ENCODE measurements at places on chromosomes 16 and 17.

DNA sequence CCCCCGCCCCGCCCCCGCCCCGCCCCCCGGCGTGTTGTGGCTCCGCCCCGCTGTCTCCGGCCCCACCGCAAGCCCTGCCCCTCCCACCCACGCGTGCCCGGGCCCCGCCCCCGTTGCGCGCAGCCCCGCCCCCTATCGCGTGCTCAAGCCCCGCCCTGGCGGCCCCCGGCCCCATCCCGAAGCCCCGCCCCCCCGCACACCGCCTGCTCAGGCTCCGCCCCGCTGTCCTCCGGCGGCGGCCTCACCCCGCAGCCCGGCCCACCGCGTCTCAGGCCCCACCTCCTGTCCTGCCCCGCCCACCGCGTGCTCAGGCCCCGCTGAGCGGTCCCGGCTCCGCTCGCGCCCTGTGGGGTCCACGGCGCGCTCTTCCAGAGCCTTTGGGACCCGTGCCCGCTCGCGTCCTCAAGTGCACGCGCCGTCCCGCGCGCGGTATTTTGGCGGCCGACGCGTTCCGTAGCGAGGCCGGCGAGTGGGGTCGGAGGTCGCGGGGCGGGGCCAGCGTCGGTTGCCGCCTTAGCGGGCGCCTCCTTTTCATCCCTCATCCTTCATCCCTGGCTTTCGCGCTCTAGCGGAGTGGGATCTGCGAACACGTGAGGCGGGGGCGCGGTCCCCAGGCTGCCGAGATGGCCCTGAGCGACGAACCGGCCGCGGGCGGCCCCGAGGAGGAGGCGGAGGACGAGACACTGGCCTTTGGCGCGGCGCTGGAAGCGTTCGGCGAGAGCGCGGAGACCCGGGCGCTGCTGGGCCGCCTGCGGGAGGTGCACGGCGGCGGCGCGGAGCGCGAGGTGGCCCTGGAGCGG lies at the start of gene TBCD:
TBCD (plus strand) TSS at position 495 of the 800 bp plus-strand sequence; CDS start at position 624, 129 bp downstream.
- peak; percentile 80 for DNase-seq

- DNase-seq = no peak
Observed at GRCh38 chr16:64880994-64881393, 240.9 kb downstream of the CDH11 start.

DNA sequence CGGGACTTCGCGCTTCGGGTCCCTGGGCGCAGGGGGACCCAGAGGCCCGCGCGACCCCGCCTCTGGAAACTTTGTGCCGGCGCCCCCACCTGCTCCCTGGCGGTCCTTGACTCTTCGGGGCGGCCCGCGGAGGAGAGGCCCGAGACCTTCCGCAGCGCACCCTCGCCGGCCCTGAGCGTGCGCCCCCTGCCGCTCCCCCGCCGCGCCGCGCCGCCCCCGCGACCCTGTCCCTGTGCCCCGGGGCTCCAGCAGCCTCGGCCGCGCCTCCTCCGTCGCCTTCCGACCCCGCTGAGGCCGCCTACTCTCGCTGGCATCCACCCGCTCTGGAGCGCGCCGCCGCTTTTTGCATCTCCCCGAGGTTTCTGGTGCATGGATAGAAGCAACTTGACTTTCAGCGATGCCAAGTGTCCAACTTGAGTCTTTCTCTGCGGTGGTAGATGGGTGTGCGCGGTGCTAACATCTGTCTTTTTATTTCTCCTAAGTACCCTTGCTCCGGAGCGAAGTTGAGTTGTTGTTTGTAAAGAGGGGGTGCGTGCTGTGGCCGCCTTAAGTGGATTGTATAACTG lies 414 bp downstream of the DUSP14 start:
- peak; percentile 32 for DNase-seq

- no peak for DNase-seq
Observed at GRCh38 chr16:11306997-11307638, 26.0 kb upstream of the PRM1 start.

DNA sequence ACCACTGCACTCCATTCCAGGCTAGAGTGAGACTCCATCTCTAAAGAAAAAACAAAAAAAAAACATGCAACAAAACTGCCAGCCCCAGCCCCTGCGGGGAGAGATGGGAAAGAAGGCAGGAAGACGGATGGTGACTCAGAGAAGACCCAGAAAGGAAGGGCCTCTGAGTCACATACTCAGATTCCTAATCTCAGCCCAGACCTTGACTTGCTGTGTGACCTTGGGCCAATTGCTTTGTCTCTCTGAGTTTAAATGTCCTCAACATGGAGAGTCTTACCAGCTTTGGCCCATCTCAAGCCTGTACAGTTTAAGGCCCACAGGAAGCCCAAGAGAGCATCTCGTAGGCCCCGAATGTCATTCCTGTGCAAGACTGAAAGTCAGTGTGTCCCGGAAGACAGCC lies 86.5 kb upstream of the LHX1 start:
- DNase-seq = no peak

DNA sequence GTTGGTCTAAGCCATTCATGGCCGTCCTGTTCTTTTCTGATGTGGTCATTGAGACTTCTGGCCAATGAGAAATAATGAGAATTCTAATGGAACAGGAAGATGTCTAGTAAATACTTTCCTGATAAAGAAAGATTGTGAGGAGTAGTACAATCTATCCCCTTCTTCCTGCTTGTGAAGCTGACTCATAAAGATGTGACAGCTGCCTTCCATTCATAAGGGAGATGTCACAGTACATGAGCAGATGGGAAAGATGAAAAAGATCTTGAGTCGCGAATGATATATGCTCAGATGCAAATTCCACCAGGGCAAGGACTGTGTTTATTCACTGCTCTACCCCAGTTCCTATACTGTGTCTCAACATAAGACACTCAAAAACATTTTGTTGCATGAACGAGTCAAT lies 111.7 kb upstream of the FOXF1 start:
- DNase-seq = no peak

DNA sequence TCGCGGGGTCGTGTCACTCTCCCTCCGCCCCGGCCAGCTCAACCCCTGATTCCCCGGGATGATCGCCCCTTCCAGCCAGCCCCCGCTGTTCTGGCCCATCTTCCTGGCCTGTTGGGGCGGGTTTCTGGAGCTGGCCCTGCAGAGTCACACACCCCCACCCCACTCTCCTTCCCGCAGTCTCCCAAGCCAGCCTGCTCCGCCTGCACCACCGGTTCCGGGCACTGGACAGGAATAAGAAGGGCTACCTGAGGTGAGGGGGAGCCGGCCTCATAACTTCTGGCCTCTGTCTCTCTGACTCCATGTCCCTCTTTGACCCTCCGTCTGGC lies 621 bp downstream of the CHP2 start:
- DNase-seq = no peak

DNA sequence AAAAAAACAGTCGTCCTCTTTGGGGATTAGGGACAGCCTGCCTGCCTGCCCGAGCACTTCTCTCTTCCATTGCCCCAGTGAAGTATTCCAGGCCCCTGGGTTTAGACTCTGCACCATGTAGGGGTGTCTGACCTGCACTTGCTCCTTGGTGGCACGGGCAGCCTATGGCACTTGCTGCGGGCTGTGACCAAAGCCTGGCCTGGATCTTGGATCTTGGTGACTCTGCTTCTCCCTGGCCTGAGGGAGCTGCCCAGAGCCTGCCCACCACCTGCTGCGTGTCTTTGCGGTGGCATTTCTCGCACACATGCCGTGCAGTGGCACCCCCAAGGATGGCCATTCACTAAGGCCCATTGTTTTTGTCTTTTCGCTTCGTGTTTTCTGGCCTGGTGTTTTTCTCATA lies 6.1 kb upstream of the STH start:
- no peak for DNase-seq

GRCh38 chr17:28720247-28720996 lies 637 bp downstream of the RPL23A start:
- peak; percentile 9 for DNase-seq

- DNase-seq = no peak
Observed at GRCh38 chr17:59607817-59608403, 11.8 kb upstream of the CLTC start.

DNA sequence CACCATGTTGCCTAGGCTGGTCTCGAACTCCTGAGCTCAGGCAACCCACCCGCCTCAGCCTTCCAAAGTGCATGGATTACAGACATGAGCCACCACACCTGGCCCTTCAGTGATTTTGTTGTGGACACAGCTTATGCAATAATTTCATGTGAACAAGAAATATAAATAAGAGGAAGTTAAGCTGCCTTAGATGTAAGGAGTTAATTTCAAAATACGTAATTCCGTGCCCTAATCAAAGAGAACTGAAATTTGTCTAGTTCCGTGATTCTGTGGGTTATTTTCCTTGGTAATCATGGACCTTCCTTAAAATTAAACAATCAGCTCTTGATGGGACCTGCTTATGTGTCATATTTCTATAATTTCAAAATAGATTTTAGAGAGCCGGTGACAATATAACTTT lies 11.9 kb downstream of the TVP23A start:
- no peak for DNase-seq

DNA sequence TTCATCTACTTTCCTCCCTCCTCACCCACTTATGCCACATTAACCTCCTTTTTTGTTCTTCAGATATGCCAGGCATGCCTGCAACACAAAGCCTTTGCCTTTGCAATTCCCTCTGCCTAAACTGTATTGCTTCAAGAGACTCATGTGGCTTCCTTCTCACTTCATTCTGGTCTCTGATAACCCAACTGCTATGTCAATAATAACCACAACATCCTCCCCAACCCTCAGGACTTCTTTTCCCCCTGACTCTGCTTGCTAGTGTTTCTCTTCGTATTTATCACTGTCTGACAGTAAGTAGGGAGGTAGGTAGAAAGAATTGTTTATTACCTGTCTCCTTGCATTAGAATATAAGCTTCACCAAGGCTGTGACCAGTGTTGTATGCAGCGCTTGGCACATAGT lies 22.4 kb downstream of the RBL2 start:
- no peak for DNase-seq

DNA sequence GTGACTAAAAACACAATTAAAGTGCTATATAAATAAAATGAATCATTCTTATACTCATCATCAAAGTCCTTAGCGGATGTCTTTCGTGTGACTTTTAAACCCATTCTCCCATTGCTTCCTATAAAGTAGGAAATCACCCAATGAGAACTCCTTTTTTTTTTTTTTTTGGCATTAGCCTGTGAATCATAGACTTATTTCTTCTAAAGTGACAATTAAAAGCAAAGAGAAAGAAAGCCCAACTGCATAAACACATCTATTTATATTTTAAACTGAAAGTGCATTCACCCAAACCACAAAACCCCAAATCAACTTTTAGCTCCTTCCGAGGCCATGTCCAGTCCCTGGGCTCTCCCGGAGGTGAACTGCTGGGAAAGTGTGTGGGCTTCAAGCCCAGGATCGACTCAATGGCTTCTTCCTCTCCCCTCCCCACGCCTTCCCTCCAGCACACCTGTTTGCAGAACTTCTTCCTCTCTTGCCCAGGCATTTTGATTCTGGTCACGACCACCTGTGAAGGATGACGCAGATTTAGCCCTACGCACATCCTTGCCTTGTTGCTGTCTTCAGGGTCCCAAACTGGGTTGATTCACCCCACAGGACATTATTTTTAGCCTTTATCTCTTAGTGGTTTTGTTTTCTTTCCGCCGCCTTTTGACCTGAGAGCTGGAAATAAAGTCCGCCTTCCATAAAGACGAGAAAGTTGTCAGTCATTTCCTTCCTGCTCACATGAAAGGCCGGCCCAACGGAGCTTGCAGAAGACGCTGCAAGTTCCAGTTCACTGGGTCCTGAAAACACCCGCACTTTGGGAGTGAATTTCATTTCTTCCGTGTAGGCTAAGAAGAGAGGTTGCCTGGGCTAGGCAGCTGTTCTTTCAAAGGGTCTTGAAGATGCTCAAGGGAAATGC lies 166.8 kb downstream of the MAP2K6 start:
- no peak for DNase-seq

DNA sequence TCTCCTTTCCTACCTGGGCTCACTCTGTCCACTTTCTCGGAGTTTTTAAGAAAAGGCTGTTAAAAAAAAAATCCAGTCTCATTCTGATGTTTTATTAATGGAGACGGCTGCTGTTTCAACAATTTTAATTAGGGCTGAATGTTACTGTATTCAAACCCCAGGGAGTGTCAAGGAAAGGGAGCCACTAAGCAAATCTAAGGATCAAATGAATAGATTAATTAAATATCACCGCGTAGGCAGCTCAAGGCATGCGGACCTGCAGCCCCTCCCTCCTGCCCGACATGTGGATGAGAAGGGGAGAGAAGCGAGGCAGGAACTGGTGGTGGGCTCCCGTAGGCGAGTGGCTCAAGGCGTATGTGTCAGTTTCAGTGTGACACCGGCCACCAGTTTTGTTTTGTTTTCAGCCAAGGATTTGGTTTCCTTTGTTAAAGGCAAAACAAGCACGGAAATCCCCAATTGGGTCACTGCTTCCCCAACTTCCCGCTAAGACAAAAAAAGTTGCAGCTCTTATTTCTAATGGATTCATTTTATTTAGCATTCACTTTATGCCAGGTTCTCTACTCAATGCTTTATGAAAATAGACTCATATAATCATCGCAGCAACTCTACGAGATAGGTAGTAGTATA lies 110.6 kb downstream of the GP2 start:
- DNase-seq = no peak

DNA sequence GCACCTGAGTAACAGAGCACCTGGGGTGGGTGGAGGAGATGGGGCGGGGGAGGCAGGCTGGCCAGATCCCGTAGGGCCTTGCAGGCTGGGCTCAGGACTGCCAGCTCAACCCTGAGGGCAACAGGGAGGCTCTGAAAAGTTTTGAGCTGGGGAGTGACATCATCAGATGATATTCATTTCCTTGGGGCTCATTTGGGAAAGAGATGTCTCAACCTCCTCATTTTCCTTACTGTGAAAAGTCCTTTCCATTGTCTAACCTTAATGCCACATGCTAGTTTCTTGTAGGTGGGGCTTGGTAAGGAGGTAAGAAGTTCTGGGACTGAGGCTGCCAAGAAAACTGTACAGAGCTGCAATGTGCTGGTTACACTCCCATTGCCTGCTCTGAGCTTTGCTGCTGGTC lies 3.7 kb downstream of the TNS4 start:
- no peak for DNase-seq

GRCh38 chr17:79974566-79975497 lies 60.8 kb downstream of the TBC1D16 start:
- DNase-seq = no peak

- DNase-seq = peak; percentile 14
Observed at GRCh38 chr17:77140878-77141767, at the start of gene SEC14L1. SEC14L1 (plus strand) TSS chr17:77140969; CDS start chr17:77143597, 2,628 bp downstream.

GRCh38 chr16:47660540-47660939 lies 199.4 kb downstream of the PHKB start:
- DNase-seq = no peak

GRCh38 chr16:4700997-4701743 lies 7.8 kb downstream of the NUDT16L1 start:
- DNase-seq = no peak

DNA sequence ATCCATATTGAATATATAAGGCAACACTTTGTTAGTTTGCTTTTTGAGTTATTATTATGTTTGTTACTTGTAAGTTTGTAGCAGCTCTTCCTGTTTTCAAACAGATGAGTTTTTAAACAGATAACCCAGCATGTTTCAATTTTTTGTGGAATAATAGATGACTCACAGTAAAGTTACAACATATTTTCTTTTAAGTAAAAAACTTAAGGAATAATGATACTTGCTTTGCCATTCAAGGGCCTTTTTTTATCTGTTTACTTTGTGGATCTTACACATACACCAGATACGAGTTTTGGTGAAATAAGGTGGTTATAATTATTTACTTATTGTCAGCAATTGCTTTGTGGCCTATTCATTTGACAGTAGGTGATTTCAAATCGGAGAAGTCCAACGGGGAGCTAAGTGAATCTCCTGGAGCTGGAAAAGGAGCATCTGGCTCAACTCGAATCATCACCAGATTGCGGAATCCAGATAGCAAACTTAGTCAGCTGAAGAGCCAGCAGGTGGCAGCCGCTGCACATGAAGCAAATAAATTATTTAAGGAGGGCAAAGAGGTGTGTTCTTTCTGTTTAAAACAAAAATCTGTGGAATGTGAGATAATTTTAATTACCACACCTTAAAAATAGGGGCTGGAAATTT lies 66.3 kb downstream of the BPTF start:
- DNase-seq = no peak

Data from NCI-H748 treated with DMSO at 0.1 percent for 48 hours (cell line).